ENCODE measurements at places on chromosomes 7 and 10.
A peak's percentile ranks its signal among the peaks of the same experiment; 100 is the strongest.

- H3K36me3 ChIP-seq = no peaks in the 10 kb centered on the region
- H3K27ac ChIP-seq = no peak overlapping the region
- no peak for DNase-seq
Measured at GRCh38 chr7:26052706-26053105, 99.3 kb upstream of the NFE2L3 start.

GRCh38 chr7:17083392-17084165, 201.8 kb upstream of the AGR3 start:
- DNase-seq = no peak
- no peak overlapping the region for H3K4me3 ChIP-seq
- no peaks in the 10 kb centered on the region for H3K36me3 ChIP-seq
- H3K27ac ChIP-seq = no peak overlapping the region
- H3K27me3 ChIP-seq = peaks cover 5% of the 10 kb centered on the region

GRCh38 chr7:142870147-142870559, 15.3 kb downstream of the EPHB6 start:
- no peaks in the 10 kb centered on the region for H3K27me3 ChIP-seq
- H3K4me1 ChIP-seq = no peaks in the 10 kb centered on the region
- DNase-seq = no peak
- no peak overlapping the region for H3K4me3 ChIP-seq
- peaks cover 9% of the 10 kb centered on the region for H3K36me3 ChIP-seq
- H3K27ac ChIP-seq = no peak overlapping the region

GRCh38 chr10:36393801-36394200, 731.6 kb upstream of the ANKRD30A start:
- no peaks in the 10 kb centered on the region for H3K36me3 ChIP-seq
- no peaks in the 10 kb centered on the region for H3K4me1 ChIP-seq
- no peak overlapping the region for H3K27ac ChIP-seq
- no peak overlapping the region for H3K4me3 ChIP-seq

GRCh38 chr7:5429253-5429856, 5.7 kb upstream of the TNRC18 start:
- DNase-seq = peak; percentile 37
- H3K36me3 ChIP-seq = no peaks in the 10 kb centered on the region

GRCh38 chr7:140592964-140593671, 47.5 kb downstream of the DENND2A start:
- H3K27me3 ChIP-seq = peaks cover 15% of the 10 kb centered on the region
- peaks cover 7% of the 10 kb centered on the region for H3K4me1 ChIP-seq
- H3K4me3 ChIP-seq = no peak overlapping the region
- DNase-seq = no peak
- no peaks in the 10 kb centered on the region for H3K36me3 ChIP-seq

DNA sequence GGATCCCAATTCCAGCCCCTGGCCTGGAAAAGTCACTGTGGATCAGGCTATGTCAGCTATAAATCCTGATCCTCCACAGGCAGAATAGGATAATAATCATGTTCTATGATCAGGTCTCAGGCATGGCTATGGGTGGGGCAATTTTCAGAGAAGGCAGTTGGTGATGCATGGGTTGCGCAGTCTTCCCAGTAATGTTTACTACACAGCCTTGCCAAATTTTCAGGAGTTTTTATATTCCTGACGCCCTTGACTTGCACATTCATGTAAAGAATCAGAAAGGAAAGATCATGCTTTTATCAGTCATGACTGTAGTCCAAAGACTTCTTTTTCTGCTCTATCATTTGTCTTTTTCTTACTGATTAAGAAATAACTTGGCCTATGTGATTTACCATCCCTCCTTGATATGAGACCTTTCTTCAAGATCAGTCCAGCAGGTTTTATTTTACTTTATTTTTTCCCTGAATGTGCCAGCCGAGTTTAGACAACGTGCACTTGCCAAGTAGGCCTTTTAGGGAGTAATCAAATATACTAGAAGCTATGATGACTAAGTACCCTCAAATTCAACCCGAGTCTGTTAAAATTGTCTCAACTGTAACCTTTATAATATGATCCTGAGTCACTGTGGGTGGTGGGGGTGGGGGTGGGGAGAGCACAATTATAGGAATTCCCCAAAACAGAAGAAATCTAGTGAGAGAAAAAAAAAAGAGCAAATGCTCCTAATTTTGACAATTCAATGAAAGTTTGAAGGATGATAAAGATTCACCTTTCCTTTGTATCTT, 31.9 kb downstream of the ARL4A start:
- DNase-seq = no peak
- H3K4me1 ChIP-seq = peaks cover 29% of the 10 kb centered on the region
- peak overlapping the region; percentile 63 for H3K27ac ChIP-seq

GRCh38 chr10:12212454-12212853, 16.5 kb downstream of the CDC123 start:
- H3K27me3 ChIP-seq = no peaks in the 10 kb centered on the region
- no peak overlapping the region for H3K4me3 ChIP-seq
- no peak overlapping the region for H3K27ac ChIP-seq
- peaks cover 93% of the 10 kb centered on the region for H3K36me3 ChIP-seq
- peaks cover 23% of the 10 kb centered on the region for H3K4me1 ChIP-seq
- DNase-seq = no peak

GRCh38 chr7:158018098-158018762, 569.4 kb downstream of the PTPRN2 start:
- H3K36me3 ChIP-seq = no peaks in the 10 kb centered on the region
- no peak overlapping the region for H3K4me3 ChIP-seq
- no peak for DNase-seq
- H3K27me3 ChIP-seq = peaks cover 8% of the 10 kb centered on the region

DNA sequence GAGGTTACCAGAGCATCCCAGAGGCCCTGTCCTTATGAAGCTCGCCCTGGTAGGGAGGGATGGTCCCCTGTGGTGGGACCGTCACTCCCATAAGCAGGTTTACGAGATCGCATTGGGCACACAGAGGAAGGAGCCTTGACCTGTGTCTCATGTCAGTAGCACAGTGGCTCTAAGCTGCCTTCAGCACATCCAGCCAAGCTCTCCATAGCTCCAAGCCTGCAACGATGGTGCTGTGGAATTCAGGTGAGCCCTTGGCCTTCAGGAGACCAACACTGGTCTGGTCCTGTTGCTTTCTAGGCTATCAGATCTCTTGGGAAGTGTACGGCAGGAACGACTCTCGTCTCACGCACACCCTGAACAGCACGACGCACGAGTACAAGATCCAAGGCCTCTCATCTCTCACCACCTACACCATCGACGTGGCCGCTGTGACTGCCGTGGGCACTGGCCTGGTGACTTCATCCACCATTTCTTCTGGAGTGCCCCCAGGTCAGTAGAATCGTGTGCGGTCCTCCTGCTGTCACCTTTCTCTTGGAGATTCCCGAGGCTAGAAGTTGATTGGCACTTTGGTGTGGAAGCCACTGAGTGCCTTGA, 605.3 kb upstream of the FOXK1 start:
- H3K4me1 ChIP-seq = no peaks in the 10 kb centered on the region
- H3K4me3 ChIP-seq = no peak overlapping the region
- no peak overlapping the region for H3K27ac ChIP-seq
- no peak for DNase-seq
- no peaks in the 10 kb centered on the region for H3K27me3 ChIP-seq

DNA sequence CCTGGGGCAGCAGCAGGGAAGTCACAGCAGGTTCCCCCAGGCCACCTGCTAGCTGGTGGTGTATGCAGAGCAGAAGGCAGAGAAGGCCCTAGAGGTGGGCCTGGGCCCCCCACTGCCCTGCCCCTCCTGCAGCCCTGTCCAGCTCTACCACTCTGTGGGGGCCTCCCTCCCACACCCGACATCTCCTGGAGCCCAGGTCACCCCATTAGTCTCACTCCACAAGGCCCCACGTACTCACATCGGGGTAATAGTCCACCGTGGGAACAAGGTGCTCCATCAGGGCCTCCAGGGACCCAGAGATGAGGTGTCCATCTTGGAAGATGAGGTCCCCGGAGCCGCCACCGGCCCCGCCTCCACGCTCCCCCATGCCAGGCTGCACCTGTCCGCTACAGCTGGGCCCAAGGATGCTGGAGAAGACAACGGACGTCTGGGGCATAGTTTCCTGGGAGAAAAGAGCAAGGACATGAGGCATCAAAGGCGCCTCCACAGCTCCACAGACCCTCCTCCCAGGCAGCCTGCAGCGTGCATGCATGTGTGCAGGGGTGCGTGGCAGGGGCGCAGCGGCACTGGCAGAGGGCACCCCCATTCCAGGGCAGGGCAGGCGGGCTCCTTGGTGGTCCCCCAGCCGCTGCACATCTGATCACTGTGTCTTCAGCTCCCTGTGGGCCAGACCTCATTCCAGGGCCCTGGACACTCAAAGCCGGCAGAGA, 61.0 kb downstream of the RASGEF1A start:
- DNase-seq = peak; percentile 22
- peaks cover 8% of the 10 kb centered on the region for H3K4me1 ChIP-seq
- no peak overlapping the region for H3K4me3 ChIP-seq
- H3K36me3 ChIP-seq = no peaks in the 10 kb centered on the region

- H3K36me3 ChIP-seq = no peaks in the 10 kb centered on the region
- H3K4me1 ChIP-seq = peaks cover 36% of the 10 kb centered on the region
- DNase-seq = no peak
Measured at GRCh38 chr7:28176174-28176573, 4.4 kb downstream of the JAZF1 start.

DNA sequence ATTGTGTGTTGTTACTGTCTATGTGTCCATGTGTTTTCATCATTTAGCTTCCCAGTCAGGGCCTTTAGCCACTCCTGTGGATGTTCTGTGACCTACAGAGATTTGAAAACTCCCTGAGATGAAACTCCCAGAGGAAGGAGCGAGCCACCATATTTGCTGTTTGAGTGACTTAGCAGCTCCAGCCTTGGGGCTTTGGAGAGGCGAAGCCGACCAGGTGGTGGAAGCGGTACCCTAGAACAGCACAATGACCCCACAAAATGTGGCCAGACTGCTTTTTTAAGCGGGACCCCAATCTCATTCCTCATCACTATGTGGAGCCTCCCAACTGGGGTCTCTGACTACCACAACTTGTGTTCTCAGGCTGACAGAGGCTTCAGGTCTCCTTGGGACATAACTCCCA, 323.9 kb upstream of the KCND2 start:
- H3K4me1 ChIP-seq = no peaks in the 10 kb centered on the region
- no peak for DNase-seq
- no peaks in the 10 kb centered on the region for H3K27me3 ChIP-seq
- no peak overlapping the region for H3K27ac ChIP-seq
- H3K4me3 ChIP-seq = no peak overlapping the region

GRCh38 chr10:2987185-2987768, 80.1 kb upstream of the PFKP start:
- H3K36me3 ChIP-seq = no peaks in the 10 kb centered on the region
- peaks cover 71% of the 10 kb centered on the region for H3K27me3 ChIP-seq
- no peak overlapping the region for H3K4me3 ChIP-seq
- no peak overlapping the region for H3K27ac ChIP-seq
- H3K4me1 ChIP-seq = peaks cover 6% of the 10 kb centered on the region

- peaks cover 3% of the 10 kb centered on the region for H3K36me3 ChIP-seq
- H3K4me1 ChIP-seq = peaks cover 25% of the 10 kb centered on the region
- no peak overlapping the region for H3K27ac ChIP-seq
- no peaks in the 10 kb centered on the region for H3K27me3 ChIP-seq
- DNase-seq = no peak
Measured at GRCh38 chr10:129810-130209, 5.4 kb upstream of the ZMYND11 start.

DNA sequence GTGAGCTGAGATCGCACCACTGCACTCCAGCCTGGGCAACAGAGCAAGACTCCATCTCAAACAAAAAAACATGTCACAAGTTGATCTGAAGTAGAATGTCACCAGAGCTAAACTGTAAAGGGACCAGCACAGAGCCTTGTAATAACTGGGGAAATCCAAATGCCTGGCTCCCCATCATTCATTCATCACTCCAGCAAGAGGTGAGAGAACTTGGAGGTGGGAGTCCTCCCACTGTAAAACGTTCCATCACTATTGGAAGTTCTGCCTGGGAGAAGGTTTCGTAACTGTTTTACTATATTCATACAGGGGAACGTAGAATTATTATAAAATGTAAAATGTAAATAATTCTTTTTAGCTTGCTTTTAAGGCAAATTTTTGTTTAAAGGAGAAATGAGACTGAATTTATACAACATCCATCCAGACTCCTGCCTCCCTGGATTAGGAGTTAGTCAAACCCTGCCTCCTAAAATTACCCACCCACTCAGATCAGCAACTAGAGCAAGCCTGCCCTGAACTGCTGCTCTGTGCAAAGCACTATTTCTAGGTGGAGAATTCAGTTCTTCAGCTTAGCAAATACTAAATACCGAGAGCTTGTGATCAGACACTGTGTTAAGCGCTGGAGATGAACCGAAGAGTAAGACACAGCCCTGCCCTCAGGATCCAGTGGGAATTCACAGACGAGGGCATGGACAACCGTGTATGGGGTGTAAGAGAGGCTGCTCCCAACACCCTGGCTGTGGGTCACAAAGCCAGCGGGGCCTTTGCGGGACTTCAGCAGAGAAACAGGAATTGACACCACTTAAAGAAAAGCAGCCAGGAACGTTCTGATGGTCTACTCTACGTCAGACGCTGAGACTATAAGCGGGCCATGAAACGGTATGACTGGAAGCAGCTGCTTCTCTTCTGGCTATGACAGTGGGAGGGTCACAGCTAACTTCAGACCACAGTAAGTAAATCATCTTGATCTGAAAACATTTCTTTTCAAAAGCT, 208.3 kb downstream of the ZMYND11 start:
- H3K27me3 ChIP-seq = no peaks in the 10 kb centered on the region
- H3K27ac ChIP-seq = no peak overlapping the region
- H3K4me1 ChIP-seq = peaks cover 1% of the 10 kb centered on the region

GRCh38 chr10:88062385-88062784, 199.0 kb downstream of the PTEN start:
- H3K27me3 ChIP-seq = no peaks in the 10 kb centered on the region
- H3K4me3 ChIP-seq = no peak overlapping the region
- no peak overlapping the region for H3K27ac ChIP-seq

- no peak overlapping the region for H3K4me3 ChIP-seq
- H3K4me1 ChIP-seq = no peaks in the 10 kb centered on the region
- H3K36me3 ChIP-seq = peaks cover 14% of the 10 kb centered on the region
- H3K27me3 ChIP-seq = no peaks in the 10 kb centered on the region
Measured at GRCh38 chr10:112622786-112623185, 175.8 kb downstream of the VTI1A start.

DNA sequence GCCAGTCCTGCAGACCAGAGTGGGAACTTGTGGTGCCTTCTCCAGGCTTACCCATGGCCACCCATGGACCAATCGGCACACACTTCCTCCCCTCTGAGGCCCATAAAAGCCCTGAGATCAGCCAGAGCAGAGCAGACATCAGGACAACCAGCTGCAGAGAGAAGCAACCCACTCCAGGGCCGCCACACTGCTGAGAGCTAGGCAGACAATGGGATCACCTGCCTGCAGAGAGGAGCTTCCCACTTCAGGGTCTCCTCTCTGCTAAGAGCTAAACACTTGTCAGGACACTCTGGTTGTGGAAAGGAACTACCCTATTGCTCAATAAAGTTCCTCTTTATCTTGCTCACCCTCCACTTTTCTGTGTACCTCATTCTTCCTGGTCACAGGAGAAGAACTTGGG, 34.0 kb downstream of the C7orf25 start:
- no peaks in the 10 kb centered on the region for H3K4me1 ChIP-seq
- DNase-seq = no peak
- H3K27ac ChIP-seq = no peak overlapping the region
- H3K36me3 ChIP-seq = no peaks in the 10 kb centered on the region

DNA sequence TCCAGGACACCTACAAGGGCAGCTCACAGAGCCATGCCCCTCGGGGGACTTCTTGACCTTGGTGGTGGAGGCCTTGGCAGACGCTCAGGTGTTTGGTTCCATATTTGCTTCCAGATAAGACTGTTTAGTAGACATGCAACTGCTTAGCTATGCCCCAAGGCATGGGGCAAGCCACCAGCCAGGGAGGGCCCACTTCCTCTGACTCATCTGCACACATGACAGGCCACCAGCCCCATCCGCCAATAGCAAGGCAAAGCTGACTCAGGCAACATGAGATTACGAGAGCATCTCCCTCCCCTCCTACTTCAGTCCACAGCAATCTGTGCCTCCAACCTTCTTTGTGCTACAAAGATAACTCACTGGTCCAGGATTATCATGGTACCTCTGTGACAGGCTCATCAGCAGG, 54.9 kb downstream of the KCNMA1 start:
- H3K4me3 ChIP-seq = no peak overlapping the region
- peaks cover 3% of the 10 kb centered on the region for H3K4me1 ChIP-seq
- no peak overlapping the region for H3K27ac ChIP-seq
